ENCODE measurements at places on chromosomes 1 and 21.
A peak's percentile ranks its signal among the peaks of the same experiment; 100 is the strongest.

DNA sequence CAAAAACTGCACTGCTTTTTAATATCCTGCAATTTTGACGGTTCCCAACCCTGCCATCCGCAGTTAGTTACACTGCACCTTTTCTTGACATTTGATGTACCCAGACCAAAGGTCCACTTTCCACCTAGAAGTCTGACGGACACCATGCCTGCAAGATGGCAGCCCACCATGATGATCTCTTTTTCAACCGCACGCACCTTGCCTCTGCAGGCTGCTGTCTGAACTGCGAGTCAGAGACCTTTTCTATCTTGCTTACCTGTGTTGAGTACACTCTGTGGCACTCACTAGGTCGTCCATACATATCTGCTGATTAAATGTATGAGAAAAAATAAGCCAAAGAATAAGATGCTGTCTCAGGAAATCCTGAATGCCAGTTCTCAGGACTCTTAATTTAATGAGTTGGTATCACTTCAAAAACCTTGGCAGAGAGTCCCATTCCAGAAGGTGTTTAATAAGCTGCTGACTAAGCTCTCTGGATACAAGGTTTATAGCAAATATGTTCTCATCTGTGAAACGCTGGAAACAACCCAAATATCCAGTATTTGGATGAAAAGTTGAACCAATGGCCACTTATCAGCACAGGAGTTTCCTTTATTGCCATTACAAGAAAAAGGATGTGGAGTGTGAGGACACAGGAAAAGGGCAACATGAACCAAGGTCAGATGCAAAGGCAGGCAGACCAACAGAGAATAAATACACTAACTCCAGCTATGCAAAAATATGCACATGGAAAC is 37.9 kb downstream of the GNG12 start:
- DNase-seq, result no peak

DNA sequence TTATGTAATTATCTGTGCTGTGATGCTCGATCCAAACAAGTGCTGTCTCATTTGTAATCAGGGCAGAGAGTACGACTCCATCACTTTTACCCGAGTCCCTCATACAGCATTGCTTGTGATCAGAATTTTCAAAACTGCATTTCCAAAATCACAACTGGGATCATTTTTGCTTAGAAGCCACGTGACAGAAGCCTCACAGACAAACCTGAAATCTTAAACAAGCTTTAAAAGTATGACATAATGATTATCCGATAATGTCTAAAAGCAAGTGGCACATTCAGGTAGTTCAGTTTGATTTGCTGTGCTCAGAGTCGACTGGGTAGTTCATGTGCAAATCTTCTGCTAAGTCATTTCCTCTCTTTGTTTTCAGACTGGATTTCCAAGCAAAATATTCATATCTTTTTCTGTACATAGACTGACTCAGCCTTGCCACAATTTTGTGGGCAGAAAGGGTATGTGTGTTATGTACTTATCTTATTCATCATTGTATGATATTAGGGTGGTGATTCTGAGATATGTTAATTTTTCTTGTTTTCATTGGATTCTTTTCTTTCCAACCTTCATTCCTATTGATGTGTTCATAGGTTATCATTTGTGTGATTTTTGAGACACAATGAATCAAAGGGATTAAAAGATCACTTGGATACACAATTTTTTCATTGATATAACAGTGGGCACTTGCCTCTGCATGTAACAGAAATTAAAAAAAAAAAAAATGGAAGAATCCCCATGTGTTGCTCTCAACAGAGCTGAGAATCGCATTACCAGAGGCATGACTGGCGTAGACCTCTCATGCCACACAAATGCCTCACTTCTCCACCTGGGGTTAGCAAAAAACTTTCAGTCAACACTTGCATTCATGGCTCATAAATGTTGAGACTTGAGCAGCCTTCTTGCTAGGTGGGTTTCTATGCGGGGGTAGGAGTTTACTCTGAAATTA is 355.7 kb downstream of the LTN1 start:
- DNase-seq, result no peak

DNA sequence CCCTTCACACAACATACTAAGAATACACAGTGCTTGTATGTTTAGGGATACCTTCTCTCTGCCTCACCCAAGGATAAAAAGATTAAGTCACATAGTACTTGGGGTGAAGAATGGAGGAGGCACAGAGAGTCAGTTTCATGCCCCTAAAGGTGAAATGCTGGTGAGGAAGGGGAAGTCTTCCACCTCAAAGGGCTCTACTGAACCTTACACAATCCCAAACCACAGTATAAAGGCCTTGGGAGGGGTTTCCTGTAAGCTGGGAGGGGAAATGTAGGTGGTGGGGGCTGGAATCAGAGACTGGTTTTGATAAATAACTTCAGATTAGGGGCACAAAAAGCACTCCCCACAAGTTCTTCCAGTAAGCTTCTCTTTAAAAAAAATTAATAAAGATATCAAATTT is 3.5 kb downstream of the MINDY1 start:
- DNase-seq, result no peak

DNA sequence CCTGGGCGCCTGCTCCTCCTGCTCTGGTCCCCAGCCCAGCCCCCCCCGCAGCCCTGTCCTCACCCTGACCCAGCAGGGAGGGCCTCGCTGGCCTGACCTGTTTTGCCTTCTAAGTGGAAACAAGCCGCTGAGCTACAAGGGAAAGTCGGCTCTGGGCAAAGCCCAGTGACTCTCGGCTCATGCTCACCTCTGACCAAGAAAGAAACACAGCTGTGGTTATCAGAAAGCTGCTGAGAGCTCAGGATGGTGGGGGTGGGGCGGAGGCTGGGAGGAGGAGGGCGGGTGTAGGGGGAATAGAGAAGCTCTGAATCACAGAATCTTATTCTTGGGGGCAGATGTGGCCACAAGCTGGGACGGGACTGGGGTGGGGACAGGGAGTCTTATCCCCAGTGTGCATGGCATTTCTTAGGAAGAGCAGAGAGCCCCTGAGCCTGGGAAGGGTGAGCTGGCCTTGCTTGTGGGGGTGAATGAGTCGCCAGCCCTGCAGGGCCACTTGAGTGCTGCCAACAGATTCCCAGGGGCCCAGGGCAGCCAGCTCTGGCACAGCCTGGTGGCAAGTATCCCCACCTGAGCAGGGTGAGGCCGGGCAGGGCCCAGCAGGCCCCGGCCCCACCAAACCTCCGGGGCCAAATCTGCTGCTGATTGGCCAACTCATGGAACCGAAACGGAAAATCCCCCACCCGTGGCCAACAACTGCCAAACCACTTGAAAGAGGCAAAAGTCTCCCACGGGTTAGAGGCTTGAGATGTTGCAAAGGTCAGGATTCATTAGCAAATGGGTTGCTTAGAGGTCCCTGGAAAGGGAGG is 120.6 kb downstream of the SPSB1 start:
- peak; percentile 59 for DNase-seq

DNA sequence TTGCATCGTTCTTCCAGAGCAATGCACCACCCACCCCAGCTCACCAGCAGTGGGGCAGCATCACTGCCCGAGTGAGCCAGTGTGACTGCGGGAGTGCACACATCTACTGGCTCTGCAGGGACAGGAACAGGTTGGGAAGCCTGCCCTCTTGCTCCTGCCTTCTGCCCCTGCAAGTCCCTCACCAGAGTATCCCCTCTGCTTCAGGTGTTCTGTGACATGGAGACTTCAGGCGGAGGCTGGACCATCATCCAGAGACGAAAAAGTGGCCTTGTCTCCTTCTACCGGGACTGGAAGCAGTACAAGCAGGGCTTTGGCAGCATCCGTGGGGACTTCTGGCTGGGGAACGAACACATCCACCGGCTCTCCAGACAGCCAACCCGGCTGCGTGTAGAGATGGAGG is 4.2 kb downstream of the ANGPTL7 start:
- DNase-seq, result no peak

- DNase-seq, result no peak
Observed at GRCh38 chr21:42682661-42683210, 29.3 kb downstream of the PDE9A start.

DNA sequence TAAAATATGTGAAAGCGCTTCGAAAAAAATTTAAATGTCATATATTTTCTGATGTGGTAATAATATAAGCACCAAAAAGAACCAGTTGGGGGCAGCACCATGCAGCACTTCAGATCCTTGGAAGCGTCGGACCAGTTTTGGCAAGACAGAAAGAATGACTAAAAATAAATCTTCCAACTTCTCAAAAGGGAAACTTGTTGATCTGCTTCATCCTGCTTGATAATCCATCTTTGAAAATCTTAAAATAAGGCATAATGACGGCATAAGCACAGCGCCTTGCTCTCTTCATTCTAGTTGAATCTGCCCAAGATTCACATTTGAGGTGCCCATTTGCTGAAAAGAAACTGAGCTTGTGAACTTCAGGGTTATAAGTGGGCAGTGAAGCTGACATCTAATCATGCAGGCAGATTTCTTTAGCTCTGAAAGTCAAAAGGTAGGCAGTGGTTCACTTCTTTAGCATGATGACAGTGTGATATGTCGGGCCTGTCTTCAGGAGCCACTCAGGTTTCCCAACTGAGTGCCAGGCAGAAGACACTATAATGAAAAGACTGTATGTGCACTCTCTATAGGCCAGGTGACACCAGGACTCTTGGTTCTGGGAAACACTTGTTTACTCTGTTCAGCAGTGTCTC is 19.8 kb upstream of the MUTYH start:
- DNase-seq, result peak; percentile 46

GRCh38 chr1:34276606-34277005 is 99.9 kb downstream of the C1orf94 start:
- no peak for DNase-seq

- DNase-seq, result no peak
Observed at GRCh38 chr1:50279622-50280330, 143.5 kb downstream of the DMRTA2 start.

- no peak for DNase-seq
Observed at GRCh38 chr1:5959667-5960230, 32.5 kb downstream of the NPHP4 start.

- no peak for DNase-seq
Observed at GRCh38 chr1:161244888-161245287, 6.9 kb upstream of the NR1I3 start.

DNA sequence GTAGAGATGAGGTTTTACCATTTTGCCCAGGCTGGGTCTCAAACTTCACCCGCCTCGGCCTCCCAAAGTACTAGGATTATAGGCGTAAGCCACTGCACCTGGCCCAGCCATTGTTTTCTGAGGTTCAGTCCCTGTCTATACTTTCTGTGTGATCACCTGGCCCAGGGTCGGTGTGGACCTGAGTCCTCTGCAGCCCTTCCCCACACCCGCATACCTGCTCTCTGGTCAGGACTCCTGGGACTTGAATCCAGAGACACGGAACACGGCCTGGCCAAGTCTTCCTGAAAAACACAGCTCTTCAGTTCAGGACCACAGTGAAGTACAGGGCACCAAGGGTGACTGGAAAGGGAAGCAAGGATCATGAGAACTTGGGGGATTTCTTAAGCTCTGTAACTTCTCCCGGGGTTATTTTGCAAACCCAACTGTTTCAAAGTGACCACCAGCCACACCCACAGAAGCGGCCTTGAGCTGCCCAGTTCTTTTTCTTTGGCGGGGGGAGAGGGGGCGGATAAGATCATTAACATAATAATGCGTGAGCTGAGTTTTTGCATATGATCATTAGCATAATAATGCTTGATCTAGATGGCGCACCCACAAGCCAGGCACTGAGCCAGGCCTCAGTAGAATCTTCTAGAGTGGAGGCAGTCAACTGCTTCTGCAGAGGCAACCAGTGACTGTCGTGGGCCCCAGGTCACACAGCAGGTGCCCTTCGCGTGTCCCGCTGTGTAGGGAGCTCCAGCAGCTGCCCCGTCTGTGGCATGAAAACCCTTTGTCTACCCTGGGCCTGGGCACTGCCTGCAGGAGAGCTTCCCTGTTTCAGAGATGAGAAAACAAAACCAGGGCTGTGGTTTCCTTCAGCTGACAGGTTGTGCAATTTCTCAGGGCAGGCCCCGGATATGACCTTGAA is 1.7 kb upstream of the NADK start:
- peak; percentile 41 for DNase-seq

GRCh38 chr1:233704170-233704897 is 90.4 kb downstream of the KCNK1 start:
- no peak for DNase-seq

DNA sequence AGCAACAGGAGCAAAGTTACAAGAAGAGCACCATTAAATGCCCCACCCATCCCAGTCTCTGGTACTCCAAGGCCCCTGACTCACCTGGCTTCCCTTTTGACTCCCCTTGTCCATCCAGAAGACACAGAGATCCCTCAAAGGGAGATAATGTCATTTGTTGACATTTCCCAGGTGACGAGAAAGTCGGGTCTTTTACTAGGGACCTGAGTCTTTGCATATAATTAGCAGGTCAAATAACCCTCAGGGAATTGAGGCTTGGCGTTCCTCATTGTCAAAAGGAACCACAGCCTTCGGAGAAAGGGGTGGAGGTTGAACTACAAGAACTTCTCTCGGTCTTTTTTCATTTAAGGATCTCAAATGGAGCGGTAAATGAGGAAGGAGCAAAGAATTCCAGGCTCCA is 133.2 kb downstream of the PROX1 start:
- DNase-seq, result no peak

GRCh38 chr1:8006037-8006963 is 19.8 kb downstream of the ERRFI1 start:
- DNase-seq, result no peak

- no peak for DNase-seq
Observed at GRCh38 chr1:176243746-176244145, 36.7 kb upstream of the COP1 start.

Measured in stimulated activated CD4-positive, alpha-beta T cell treated with anti-CD3 and anti-CD28 coated beads, Interleukin-2, amount 100 ng/mL, for 48 hours (primary cell).